AG08395 (cell line): ENCODE measurements at places on chromosomes 3 and 15.

DNA sequence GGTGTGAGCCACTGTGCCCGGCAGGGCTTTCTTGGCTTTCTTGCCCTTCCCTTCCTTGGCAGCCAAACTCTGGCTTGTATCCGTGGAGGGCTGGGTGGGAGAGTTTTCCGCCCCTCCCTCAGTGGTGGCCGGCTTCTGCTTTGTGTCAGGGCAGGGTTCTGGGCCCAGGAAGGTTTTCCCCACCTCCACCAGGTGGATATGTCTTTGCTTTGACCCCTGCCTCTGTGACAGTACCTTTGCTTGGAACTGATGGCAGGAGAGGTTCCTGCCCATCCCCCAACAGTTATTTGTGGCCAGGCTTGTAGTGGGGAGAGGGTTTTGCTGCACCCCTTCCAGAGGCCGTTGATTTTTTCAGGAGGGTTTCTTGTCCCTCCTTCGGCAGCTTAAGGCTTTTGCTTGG, 24.3 kb downstream of the CSPG5 start:
- DNase-seq: no peak

DNA sequence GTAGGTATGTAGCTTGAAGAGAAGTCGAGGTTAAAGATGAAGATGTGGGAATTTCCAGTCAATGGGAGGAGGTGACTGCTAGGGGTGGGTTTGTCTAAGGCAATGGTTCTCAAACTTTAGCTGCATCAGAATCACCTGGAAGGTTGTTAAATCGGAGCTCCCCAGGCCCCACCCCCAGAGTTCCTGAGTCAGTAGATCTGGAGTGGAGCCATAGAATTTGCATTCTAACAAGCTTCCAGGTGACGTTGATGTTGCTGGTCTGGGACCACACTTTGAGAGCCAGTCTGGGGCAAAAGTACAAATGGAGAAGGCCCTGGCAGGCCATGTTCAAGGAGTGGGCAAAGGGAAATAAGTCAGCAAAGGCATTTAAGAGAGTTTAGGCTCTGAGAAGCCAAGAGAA, 69.1 kb downstream of the CMTM8 start:
- DNase-seq: no peak

GRCh38 chr3:24493746-24494617, 668 bp downstream of the THRB start:
- DNase-seq: peak; percentile 47

DNA sequence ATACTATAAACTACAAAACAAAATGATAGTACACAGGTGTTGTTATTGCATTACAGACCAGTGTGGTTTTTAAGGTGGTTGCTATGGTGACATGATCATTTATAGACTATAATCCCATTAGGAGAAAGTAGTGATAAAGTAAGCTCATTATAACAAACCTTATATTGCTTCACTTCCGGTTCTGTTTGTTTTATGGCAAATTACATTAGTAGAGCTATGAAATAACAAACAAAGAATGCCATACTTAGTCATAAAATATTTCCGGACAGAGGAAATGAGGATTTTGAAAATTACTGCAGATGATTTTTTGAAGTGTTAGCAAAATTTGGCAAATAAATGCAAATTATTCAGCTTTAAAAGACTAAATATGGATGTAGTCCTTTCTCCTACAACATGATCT, 640.4 kb upstream of the ARPP21 start:
- no peak for DNase-seq

- no peak for DNase-seq
Measured at GRCh38 chr3:26058901-26059321, 269.0 kb downstream of the OXSM start.

GRCh38 chr15:49462232-49462844, 39.3 kb downstream of the FGF7 start:
- DNase-seq: no peak

DNA sequence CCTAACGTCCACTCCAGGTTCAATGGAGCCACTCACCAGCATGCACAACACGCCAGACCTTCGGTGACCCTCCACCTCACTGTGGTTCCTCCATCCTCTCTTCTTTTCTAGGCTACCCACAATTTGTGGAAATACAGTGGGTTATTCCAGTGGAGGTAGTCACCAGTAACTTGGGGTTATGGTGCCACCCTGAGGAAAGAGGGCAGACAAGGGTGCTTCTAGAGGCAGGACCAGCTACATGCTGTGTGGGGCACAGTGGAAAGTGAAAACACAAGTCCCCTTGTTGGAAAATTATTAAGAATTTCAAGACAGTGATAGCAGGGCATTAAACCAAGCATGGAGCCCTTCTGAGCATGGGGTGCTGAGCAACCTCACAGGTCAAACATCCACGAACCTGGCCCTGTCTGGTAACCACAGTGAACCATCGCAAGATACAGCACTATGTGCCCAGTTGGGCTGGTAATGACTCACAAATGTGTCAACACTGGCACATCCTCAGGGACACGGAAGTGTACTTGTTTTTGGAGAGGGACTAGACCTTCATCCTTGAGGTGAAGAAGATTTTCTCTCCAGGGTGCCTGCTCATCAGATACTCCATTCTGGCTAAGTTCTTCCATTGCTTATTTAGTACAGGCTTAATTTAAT, 166.7 kb downstream of the STT3B start:
- no peak for DNase-seq

DNA sequence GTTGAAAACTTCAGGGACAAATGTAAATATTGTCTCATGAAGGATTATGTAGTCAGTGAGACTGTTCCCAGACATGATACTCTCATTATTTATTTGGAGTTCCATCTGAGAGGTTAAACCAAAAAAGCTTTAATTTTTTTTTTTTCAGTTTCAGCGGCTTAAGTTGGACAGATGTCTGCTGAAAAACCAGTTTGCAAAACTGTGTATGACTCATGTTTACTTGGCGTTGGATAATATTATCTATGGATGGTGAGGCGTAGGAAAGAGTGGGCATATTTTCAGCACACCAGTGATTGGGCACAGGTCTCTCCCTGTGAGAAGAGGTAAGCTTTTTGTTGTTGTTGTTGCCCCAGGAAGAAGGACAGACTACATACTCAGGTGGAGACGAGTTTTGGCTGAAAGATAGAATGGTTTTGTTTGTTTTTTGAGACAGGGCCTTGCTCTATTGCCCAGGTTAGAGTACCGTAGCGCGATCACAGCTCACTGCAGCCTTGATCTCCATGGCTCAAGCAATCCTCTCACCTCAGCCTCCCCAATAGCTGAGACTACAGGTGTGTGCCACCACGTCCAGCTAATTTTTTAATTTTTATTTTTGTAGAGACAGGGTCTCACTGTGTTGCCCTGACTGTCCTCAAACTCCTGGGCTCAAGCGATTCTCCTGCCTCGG, 16.4 kb upstream of the ANXA2 start:
- no peak for DNase-seq

GRCh38 chr3:196168808-196169391, 42.3 kb downstream of the ZDHHC19 start:
- DNase-seq: no peak

DNA sequence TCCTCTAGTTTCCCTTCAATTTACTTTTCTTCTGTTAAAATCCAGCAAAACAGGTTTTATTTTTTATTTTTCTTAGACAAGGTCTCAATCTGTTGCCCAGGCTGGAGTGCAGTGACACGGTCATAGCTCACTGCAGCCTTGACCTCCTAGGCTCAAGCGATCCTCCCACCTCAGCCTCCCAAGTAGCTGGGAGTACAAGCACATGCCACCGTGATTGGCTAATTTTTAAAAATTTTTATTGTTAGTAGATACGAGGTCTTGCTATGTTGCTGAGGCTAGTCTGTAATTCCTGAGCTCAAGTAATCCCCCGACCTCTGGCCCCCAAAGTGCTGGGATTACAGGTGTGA, 41.6 kb downstream of the ILDR1 start:
- DNase-seq: no peak

DNA sequence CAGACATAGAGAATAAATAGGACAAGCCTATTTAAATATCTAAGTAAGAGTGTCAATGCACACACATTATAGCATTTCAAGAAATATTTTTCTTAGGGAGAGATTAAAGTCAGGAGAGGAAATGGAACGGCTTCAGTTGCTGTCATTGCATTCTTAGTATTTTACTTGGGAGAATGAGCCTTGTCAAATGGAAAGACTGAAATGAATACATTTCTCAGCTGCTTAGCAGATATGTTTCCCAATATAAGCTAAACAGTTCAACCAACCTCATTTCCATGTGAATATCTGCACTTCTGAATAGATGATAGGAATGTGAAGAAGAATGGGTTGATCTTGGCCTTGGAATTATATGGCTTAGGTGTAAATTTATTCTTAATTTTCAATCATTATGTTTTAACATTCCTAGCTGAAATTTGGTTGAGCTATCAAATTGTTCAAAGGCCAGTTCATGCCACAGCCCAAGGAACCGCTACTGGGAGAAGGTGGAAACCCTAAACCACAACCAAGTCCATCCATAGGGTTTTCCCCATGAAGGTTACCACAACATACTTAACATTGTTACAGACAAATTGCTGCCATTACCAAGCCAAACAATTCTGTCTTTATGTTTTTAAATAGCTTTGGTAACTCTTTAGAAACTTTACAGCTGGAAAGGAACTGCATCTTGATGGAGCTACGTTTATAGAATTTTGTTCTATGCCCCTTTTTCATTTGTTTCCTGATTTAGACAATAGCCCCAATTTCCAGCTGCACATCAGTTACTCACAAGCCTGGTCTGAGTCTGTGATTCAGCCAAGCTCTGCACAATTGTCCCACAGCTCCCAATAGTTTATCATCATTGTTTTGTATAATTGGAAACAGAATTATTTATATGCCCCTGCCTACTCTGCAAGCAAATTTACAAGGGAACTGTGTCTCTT, 459.6 kb downstream of the MECOM start:
- DNase-seq: no peak

- no peak for DNase-seq
Measured at GRCh38 chr15:90097475-90097874, 4.8 kb downstream of the IDH2 start.

- DNase-seq: no peak
Measured at GRCh38 chr15:70220490-70221096, 122.9 kb upstream of the TLE3 start.

DNA sequence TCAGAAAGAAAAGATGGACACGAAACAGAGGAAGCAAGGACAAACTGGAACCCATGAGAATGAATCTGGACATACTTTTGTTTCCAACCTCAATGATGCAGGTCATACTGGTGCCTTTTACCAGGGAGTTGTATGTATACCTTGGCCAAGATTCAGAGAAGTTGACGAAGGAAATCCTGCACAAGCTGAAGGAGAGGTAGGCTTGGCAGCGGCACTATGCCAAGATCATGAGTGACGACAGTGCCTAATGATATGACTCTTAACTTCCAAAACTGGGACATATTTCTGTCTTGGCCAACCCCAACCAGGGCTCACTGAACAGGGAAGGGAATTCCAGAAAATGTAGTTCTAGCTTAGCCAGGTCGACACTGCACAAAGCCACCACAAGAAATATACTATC, 149.2 kb upstream of the SLCO3A1 start:
- DNase-seq: no peak

GRCh38 chr15:100926971-100927756, 8.0 kb downstream of the LRRK1 start:
- no peak for DNase-seq

GRCh38 chr3:156388497-156389448, 166.1 kb downstream of the SSR3 start:
- DNase-seq: peak; percentile 85
